ENCODE measurements at places on chromosomes 3 and 15. TPM values are rescaled to one million over a fixed set of nuclear protein-coding genes. Genes with fewer than 3 reads are reported as not detected.

DNA sequence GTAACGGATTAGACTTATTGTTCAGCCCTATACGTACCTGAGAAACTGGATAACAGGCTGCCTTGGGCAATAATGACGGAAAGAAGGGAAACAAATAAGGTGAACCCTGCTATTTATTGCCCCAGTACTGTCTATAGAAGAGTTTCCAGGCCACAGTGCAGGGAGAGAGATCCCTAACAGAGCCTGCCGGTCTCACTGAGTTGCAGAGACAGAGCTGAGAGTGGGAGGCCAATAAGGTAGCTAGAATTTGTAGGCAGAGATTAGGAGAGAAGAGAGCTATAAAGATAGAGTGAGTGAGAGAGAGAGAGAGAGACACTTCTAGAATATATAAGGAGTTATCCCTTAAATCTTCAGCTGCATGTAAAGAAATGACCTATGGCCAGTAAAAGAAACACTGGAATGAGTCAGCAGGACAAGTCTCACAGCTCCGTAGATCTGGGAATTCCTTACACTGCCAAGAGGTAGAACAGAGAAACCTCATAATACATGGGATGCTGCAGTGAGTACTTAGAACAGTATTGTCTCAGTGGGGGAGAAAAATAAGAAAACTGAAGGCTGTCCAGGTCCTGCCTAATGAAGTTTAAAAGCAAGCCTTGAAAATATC lies 51.8 kb downstream of the ST3GAL6 start:
- DNase-seq: no peak

GRCh38 chr15:58444658-58445332 lies 13.0 kb downstream of the LIPC start:
- no peak for DNase-seq

The C3orf20 gene
- total RNA-seq: 0.26 TPM

The POLQ gene
- total RNA-seq: 7.3 TPM

The GOLGA8H gene
- total RNA-seq: 1.4 TPM
